ENCODE measurements at places on chromosomes 13 and 19.

DNA sequence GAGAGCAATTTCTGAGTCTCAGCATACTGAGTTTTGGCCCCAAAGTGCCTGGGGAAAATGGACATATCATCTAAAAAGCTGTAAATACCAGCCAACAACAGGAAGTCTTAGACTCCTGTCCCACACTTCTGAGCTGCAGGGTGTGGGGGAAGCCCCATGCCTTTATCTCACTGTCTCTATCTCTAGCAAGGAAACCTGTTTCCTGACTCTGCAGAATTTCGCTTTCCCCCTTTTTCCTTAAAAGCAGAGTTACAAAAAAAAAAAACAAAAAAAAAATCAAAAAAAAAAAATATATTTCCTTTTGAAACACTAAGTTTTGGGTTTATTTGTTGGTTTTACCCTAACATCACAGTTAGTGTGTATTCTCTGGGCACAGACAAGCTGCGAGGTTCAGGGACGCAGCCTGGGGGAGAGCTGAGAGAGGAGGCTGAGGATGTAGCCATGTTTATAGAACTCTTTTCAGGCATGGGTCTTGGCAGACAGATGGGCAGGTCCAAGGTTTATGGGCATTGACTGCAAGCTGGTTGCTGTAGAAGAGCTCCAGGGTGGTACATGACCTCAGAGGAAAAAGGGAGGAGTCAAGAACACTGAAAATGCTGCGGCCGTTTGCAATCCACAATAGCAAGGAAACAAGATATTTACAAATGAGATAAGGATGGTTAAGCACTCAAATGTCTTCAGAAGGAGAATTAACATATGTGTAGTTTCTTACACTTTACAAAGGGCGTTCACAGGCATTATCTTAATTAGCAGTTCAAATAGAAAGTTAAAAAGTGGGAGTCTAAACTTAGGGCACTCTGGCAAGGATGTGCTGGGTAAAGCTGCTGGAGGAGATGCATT, 4.9 kb downstream of the MBNL2 start:
- DNase-seq, result no peak

DNA sequence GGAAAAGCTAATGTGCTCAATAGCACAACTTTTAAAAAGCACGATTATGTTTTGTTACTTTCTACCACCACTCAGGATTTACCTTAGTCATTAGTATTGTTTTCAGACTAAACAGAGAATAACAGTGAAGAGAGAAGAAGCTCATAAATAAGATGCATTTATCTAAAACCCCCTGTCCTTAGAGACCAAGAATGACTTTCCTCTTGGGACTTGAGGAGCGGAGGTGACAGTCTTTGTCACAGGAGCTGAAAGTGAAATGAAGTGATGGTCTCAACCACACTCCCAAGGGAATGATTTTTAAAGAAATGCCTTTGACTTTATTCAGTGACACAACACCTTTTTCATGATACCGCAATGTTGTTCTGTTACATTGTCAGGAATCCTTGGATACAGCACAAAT, 190.6 kb upstream of the NBEA start:
- DNase-seq, result no peak

GRCh38 chr13:81990652-81991051, 1649.7 kb upstream of the SPRY2 start:
- no peak for DNase-seq

DNA sequence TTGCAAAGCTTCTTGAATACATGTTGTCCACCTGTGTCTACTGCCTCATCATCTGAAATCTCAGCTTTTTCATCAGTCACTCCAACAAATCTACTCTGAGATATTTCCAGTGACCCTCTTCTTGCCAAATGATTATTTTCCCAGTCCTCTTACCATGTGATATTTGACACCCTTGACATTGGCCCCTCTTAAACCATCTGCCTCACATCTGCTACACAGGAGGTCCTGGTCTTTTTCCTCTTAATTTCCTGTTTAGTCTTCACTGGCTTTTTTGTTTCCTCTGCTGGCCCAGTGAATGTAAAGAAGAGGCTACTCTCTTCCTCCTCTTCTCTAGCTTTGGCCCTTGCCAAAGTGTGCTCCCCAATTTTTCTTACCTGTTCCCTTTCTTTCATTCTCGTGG, 218.7 kb downstream of the DNAJC15 start:
- no peak for DNase-seq

DNA sequence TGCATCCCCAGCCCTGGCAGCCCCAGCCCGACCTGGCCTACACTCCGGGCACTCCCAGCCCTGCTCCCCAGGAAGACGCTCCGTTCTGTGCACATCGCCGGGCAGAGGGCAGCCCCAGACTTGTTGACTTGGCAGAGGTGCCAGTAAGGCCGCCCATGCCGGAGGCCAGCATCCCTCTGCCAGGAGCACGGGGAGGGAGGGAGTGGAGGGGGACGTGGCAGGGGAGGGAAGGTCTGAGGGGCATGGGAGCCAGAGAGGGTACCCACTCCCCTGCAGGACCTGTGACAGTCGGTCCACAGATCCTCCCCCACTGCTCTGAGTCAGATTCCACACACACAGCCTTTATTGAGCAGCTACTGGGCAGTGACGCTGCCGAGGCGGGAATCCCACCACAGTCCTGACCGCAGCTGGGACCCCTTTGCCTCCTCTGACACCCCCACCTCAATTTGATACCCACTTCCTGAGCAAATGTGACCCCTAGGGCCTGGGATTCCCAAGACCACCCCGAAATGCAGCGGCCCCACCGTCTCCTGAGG, 1.9 kb upstream of the NKPD1 start:
- no peak for DNase-seq

DNA sequence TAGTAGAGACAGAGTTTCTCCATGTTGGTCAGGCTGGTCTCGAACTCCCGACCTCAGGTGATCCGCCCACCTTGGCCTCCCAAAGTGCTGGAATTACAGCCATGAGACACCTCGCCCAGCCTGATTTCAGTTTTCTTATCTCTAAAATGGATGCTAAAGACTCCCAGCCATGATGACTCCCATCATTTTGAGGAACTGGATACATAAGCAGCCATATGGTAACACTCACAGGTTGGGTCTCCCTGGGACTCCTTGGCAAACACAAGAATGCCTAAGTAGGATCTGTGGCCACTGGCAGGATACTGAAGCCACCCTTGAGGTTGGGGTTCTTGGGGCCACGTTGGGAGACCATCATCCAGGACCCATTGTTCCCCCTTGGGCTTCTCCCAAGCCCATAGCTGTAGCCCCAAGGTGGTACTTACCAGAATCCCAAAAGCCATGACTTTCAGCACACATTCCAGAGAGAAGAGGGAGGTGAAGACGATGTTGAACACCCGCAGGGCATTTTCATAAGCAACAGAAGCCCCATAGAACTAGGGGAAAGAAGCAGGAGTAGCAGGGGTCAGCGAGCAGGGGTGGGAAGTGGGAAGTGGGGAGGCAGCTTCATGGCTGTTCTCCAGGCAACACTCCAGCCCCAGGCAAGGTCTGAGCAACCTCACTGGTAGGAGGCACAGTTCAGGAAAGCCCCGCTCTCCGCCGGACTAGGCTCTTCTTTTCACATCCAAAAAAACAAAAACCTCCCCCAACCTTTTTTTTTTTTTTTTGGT, 102.5 kb downstream of the IER2 start:
- DNase-seq, result no peak

DNA sequence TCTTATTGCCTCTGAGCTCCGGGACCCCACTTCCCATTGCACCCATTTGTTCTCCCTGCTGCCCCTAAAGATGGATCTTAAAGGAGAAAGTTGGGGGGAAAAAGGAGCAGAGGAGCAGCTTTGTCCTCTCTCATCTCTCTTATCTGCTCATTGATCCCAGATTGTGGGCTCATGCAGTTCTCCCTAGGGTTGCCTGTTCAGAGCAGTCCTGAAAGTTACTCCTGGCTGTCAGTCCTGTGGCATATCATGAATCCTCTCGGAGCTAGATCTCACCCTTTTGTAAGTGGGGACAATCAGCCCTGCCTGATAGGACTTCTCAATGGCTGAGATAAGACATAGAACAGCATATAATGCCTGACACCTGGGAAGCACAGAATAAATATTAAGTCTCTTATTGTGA, 440.3 kb downstream of the IRS2 start:
- no peak for DNase-seq

- DNase-seq, result no peak
These were observed 3.0 kb downstream of the OBI1 start for GRCh38 chr13:78655906-78656305.

GRCh38 chr19:8123683-8124082, 25.7 kb downstream of the FBN3 start:
- DNase-seq, result no peak
